ENCODE measurements at places on chromosomes 5 and 9.

DNA sequence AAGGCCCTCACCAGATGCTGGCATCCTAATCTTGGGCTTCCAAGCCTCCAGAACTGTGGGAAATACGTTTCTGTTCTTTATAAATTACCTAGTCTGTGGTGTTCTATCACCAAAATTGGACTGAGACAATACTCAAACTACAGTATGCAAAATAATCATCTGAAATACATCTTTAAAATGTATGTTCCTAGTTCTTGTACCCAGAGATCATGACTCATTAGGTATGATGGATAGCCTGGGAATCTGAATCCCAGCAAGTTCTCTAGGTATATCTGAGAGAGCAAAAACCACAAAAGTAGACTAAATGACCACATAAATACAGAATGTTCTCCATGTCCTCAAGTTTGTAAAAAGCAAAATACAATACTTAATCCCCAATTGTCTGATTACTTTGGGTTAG lies 166.3 kb downstream of the YIPF5 start:
- no peak for DNase-seq

DNA sequence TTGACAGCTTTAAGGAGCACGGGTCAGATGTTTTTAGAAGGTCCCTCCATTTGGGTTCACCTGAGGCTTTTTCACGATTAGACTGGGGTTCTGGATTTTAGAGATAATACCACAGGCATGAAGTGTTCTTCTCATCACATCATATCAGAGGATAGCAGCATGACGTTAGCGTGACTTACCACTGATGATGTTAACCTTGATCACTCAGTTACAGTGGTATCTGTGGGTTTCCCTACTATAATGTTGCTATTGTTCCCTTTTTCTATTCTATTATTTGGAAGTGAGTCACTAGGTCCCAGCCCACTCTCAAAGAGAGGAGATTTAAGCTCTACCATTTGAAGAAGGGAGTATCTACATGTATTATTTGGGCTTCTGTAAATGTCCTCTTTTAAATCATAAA lies 300.0 kb downstream of the MAST4 start:
- DNase-seq, result no peak

DNA sequence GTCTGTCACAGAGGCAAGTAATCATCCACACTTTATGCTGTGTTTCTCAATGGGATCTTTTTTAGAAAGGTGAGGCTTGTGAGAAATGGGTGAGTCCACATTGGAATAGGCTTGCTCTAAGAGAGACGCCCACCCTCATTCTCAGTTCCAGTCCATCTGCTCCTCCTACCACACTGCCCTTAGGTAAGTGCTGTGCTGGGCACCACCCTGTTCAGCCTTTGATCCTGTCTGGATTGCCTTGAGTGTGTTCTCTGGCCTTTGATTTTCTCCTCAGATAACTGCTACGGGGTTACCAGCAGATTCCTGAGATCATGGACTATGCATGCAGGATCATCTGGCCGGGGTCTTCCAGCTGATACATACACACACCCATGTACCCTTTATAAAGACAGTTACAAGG lies 328.6 kb downstream of the KDM4C start:
- no peak for DNase-seq

- DNase-seq, result no peak
These were observed 4.7 kb downstream of the NOL6 start for GRCh38 chr9:33468797-33469621.

GRCh38 chr5:153809166-153809565 lies 229.5 kb downstream of the FAM114A2 start:
- no peak for DNase-seq
